M059J (cell line): ENCODE measurements at places on chromosomes 7 and 10. TPM values are rescaled to one million over a fixed set of nuclear protein-coding genes. Genes with fewer than 3 reads are reported as not detected.

GRCh38 chr10:126262233-126262838 is 125.9 kb downstream of the ADAM12 start:
- no peak for DNase-seq

- peak; percentile 54 for DNase-seq
Measured at GRCh38 chr10:48604991-48605508, at the start of gene ARHGAP22. Gene ARHGAP22, minus strand, starts transcription at chr10:48605073. Its CDS starts 277 bp downstream, at chr10:48604796.

GRCh38 chr10:25978771-25979170 is 44.7 kb downstream of the MYO3A start:
- DNase-seq: no peak

- DNase-seq: no peak
Measured at GRCh38 chr10:70169649-70170364, 507 bp downstream of the SAR1A start.

DNA sequence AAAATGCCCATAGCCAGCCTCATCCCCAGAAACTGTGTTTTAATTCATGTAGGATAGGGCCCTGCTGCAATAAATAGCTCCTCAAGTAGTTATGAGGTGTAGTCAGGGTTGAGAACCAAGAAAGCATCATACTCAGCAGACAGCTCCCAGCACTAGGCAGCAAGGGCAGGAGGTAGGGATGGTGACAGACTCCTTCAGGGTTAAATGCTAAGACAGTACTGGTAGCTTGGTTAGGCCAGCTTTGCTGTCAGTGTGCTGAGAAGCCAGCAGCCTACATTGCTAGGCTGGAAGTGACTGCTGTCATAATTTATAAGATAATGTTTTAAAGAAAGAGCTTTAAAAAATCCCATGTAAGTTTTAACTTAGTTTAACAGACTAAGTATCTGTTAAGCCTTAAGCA is 113.9 kb upstream of the IMMP2L start:
- no peak for DNase-seq

DNA sequence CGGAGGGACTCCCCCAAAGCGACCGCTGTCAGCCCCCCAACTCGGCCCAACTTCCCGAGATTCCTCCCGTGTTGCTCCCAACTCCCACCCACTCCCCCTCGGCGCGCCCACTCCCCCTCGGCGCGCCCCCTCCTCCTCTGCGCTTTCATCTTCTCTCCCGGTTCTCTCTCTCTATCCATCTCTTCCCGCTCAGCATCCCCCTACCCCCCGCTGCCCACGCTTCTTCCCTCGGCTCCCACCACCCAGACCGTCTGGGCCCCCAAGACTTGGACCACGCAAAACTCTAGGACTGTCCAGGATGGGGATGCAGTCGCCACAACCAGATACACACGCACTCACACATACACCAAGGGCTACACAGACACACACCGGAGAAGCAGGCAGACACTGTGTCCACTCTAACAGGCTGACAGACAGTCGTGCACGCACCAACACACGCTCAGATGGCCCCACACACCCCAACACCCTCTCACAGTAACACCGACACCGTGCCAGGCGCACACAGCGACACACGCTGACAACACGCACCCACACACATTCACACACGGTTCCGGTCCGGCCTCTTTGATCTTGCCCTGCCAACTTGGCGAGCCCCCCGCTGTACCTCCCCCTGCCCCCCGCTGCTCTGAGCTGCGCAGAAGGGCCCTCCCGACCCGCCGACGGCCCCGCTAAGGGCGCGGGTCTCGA is 1.1 kb downstream of the GRID1 start:
- no peak for DNase-seq

- DNase-seq: no peak
Measured at GRCh38 chr10:125549653-125550052, 133.3 kb downstream of the TEX36 start.

- DNase-seq: no peak
Measured at GRCh38 chr7:45700556-45700955, 126.4 kb downstream of the ADCY1 start.

DNA sequence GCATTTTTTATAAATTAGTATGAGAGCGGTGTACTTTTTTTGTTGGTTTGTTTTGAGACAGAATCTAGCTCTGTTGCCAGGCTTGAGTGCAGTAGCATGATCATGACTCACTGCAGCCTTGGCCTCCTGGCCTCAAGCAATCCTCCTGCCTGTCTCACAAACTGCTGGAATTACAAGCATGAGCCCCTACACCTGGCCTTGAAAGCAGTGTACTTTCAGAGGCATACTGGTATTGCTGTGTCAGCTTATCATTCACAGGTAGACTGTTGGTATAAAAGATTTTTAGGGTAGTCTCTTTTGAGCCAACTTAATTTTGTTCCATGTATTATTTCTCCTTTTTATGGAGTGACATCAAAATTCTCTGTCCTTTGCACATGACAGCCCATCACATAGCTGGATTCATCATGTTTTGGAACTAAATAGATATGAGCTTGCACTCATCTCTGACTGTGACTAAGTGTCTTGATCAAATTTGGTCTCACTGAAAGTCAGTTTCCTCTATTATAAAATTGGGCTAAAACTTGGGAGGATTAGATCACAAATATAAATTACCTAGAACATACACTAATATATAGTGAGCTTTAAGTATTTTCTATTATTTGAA is 12.4 kb downstream of the GNAT3 start:
- DNase-seq: peak; percentile 96

- DNase-seq: no peak
Measured at GRCh38 chr7:88539518-88539917, 220.0 kb upstream of the ZNF804B start.

GRCh38 chr10:88392222-88392621 is 190.9 kb downstream of the RNLS start:
- no peak for DNase-seq

DNA sequence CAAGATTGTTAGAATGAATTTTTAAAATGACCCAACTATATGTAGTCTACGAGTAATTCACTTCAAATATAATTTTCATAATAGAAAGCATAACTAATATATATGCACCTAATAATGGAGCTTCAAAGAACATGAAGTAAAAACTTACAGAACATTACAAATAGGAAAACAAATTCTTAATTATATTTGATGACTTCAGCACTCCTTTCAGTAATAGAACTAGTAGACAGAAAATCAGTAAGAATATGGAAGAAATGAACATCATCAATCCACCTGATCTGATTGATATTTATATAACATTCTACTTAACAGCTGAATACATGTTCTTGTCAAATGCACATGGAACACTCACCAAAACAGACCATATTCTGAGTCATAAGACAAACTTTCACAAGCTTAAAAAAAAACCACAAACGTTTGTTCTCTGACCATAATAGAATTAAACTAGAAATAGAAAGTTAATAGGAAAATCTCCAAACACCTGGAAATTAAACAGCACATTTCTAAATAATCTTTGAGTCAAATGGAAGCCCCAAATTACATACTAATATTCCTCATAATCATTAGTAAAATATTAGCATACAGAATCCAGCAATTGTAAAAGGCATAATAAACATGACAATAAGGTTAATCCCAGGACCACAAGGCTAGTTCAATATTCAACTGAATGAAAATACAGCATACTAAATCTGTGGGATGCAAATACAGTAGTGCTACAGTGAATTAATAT is 48.0 kb downstream of the BRAF start:
- DNase-seq: peak; percentile 83

OR13A1 gene
- total RNA-seq: 0.15 TPM in 1 of 2 replicates, not detected in the other

CLDN3 gene
- not detected in 2 replicates for total RNA-seq

PIK3AP1 gene
- 2.4 and 4.5 TPM in 2 replicates for total RNA-seq

RADIL gene
- not detected in 2 replicates for total RNA-seq
